ENCODE measurements at places on chromosomes 2 and 18. TPM values are rescaled to one million over a fixed set of nuclear protein-coding genes. Genes with fewer than 3 reads are reported as not detected.

The DUSP19 gene
- total RNA-seq: 0.37 TPM

The B3GNT7 gene
- total RNA-seq: 3.6 TPM

The SPATS2L gene
- total RNA-seq: 64.0 TPM

The SNTG2 gene
- total RNA-seq: not detected

The SKOR2 gene
- not detected for total RNA-seq

The PLGLB1 gene
- total RNA-seq: not detected

The IL1RN gene
- total RNA-seq: 13.3 TPM

The FAP gene
- total RNA-seq: not detected

The IL1A gene
- total RNA-seq: not detected

The DCDC2C gene
- not detected for total RNA-seq

The SCN3A gene
- not detected for total RNA-seq

The UGT1A1 gene
- total RNA-seq: 3.2 TPM

The RAX gene
- total RNA-seq: not detected

The CNGA3 gene
- not detected for total RNA-seq

The TMEM163 gene
- not detected for total RNA-seq

The VIL1 gene
- 247 TPM for total RNA-seq

The ORMDL1 gene
- 32.9 TPM for total RNA-seq

The AMMECR1L gene
- total RNA-seq: 10.5 TPM

The ARMC9 gene
- 26.2 TPM for total RNA-seq

All from HT-29 (cell line).